ENCODE measurements at places on chromosomes 13 and 19. TPM values are rescaled to one million over a fixed set of nuclear protein-coding genes. Genes with fewer than 3 reads are reported as not detected.

- DNase-seq = no peak
Observed at GRCh38 chr13:35881360-35881759, 249.8 kb downstream of the DCLK1 start.

DNA sequence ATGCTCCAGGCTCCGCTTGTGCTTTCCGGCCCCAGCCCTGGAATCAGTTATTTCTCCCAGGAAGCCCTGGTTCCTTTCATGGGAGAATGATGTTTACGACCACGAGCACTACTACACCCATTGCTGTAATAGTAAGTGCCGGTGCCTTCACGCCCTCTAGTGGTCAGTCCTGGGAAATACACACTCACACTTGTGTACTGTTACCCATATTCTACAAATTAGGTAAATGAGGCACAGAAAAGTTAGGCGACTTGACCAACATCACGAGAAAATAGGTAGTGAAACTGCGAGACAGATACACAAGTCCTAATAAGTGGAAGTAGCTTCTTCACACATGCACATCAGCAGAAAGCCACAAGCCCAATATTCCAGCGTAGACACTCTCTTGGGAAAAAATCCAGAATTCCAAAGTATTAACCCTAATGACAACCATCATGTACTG is 21.7 kb downstream of the CEACAM21 start:
- no peak for DNase-seq

DNA sequence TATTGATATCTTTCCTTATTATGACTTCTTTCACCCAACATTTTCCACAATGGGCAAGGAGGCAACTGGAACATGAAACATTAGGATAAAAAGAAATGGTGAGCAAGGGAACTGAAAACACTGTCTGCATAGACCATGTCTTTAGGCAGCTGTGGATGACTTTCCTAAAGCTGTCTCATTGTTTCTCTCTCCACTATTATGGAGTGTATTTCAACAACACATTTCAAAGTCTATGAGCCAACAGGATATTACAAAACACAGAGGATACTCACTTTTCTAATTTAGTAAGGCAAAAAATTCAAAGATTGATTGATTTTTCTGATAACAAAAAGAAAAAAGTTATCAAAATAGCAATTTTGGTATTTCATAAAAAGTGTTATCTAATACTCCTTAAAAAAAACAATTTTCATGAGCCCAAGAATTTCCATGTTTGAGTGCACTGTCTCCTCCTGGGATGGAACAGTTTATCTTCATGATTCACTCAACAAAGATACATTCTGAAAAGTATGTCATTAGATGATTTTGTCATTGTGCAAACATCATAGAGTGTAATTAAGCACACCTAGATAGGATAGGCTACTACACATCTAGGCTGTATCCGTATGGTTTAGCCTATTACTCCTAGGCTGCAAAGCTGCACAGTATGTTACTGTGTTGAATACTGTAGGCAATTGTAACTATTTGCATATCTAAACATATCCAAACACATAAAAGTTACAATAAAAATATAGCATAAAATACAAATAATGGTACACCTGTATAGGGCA is 1568.4 kb downstream of the SLITRK5 start:
- DNase-seq = no peak

DNA sequence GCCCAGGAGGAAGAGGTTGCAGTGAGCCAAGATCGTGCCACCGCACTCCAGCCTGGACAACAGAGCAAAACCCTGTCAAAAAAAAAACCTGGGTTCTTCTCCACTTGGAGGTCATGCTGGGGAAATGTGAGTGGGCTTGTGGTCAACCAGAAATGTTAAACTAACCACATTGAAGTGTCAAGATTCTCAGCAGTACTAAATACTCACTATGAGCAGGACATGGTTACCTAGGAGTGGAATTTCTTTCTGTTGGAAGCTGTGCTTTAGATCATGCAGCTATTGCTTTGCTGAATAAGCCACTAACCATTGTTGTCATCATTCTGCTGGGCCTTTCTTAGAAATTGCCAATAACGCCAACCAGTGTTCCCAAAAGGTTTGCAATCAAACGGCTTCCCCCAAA is 253.3 kb upstream of the TSHZ3 start:
- no peak for DNase-seq

DNA sequence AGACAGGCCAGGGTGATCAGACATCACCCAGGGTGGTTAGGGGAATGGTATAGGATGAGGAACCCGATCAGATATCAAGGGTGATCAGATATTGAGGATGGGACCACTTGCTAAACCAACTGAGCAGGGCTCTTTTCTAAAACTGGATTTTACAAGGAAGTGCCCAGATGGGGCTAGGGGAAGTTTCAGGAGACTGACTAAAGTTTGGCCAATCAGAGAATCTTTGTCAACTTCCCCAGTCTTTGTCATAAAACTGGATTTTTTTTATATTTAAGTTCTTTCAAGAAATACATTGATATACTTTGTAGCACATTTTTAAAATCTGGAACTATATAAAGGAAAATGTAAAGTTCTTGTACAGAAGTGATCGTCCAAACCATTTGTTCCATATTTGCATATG is 30.5 kb upstream of the DLEU7 start:
- DNase-seq = no peak

GRCh38 chr13:46124967-46125933 is 20.4 kb upstream of the CPB2 start:
- DNase-seq = no peak

- DNase-seq = no peak
Observed at GRCh38 chr13:46992383-46992952, 95.6 kb upstream of the HTR2A start.

DNA sequence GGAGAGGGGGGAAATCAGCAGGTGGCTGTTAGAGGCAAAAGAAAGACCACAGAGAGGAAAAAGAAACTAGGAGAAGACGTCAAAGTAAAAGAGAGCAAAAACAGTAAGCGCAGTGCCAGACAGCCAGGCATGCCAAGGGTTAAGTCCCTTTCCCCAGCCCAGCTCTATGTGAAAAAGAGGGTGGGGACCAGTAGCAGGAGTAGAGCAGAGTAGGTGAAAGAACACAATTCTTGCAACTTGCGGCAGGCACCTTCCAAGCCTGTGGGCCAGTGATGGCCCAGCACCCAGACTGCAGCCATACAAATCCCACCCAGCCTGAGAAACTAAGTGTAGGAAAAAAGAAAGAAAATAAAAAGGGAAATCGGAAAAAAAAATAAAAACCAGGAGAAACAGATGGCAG is 64.2 kb upstream of the ZNF85 start:
- no peak for DNase-seq

GRCh38 chr13:41468631-41469030 is 11.3 kb downstream of the RGCC start:
- no peak for DNase-seq

DNA sequence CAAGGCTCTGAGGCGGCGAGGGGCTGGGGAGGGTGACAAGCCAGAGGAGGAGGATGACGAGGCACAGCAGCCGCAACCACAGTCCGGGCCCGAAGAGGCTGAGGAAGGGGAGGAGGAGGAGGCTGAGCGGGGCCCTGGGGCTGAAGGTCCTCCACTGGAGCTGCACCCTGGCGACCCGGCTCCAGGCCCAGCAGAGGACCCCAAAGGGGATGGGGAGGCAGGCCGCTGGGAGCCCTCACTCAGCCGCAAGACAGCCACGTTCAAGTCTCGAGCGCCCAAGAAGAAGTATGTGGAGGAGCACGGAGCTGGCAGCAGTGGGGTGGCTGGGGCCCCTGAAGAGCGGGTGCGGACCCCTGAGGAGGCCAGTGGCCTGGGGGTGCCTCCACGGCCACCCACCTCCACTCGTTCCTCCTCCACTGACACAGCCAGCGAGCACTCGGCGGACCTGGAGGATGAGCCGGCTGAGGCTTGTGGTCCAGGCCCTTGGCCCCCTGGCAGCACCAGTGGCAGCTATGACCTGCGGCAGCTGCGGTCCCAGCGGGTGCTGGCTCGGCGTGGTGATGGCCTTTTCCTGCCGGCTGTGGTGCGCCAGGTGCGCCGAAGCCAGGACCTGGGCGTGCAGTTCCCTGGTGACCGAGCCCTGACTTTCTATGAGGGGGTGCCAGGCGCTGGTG is 2.9 kb downstream of the CIC start:
- DNase-seq = no peak

- DNase-seq = no peak
Observed at GRCh38 chr13:79442221-79442620, 36.2 kb upstream of the RBM26 start.

- DNase-seq = no peak
Observed at GRCh38 chr13:72652681-72653080, 74.7 kb downstream of the MZT1 start.

DNA sequence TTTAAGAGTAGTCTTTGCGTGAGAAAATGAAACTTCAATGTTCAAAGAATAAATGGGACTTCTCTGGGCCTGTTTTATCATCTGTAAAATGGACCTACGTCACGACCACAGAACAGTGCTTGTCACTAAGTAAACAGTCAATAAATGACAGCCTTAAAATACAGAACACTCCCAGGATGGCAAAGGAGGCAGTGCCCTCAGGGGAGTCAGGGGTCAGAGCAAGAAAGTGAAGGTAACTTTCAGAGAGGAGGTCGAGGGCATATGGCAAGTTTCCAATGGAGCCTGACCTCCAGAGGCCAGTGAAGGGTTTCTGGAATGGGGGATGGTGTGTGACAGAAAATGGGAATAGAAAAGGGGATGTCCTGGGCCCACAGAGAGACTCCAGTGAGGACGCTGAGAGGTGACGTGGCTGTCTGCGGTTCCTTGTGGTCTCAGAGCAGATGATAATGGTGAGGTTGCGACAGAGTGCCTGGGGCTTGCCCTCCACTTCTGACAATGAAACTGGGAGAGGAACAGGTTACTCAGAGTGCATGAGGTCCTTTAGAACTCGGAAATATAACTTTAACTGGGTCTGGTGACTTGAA is 91.8 kb downstream of the UBL3 start:
- no peak for DNase-seq

DNA sequence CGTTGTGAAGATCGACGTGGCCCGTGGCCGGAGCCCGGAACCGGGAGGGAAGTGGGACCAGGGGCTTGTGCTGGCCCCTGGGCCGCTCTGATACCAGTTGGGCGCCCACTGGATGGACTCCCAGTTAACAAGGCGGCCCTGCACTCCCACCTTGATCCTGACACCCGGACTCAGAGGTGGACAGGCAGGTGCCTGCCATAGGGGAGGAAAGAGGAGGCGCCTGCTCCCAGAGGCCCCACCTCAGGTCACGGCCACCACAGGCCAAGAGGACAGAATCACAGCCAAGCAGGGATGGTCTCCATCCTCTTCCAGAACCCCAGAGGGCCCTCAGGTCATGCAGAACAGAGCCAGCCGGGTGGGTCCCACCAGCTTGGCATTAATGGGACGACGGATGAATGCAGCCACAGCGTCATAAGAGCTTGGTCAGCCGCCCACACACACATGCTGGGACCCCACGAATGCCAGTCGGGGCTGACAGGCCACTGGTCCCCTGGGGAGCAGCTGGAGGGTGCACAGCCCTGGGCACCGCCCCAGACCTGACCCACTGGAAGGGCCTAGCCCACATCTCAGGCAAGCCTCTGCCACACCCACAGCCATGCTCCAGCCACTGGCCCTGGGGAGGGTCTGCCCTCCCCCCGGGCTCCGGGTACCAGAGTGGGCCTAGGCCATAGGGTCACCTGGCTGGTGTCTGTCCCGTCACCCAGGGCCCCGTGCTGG is 9.6 kb upstream of the KLF16 start:
- DNase-seq = no peak

GRCh38 chr19:18593367-18594095 is 4.9 kb downstream of the REX1BD start:
- DNase-seq = no peak

DNA sequence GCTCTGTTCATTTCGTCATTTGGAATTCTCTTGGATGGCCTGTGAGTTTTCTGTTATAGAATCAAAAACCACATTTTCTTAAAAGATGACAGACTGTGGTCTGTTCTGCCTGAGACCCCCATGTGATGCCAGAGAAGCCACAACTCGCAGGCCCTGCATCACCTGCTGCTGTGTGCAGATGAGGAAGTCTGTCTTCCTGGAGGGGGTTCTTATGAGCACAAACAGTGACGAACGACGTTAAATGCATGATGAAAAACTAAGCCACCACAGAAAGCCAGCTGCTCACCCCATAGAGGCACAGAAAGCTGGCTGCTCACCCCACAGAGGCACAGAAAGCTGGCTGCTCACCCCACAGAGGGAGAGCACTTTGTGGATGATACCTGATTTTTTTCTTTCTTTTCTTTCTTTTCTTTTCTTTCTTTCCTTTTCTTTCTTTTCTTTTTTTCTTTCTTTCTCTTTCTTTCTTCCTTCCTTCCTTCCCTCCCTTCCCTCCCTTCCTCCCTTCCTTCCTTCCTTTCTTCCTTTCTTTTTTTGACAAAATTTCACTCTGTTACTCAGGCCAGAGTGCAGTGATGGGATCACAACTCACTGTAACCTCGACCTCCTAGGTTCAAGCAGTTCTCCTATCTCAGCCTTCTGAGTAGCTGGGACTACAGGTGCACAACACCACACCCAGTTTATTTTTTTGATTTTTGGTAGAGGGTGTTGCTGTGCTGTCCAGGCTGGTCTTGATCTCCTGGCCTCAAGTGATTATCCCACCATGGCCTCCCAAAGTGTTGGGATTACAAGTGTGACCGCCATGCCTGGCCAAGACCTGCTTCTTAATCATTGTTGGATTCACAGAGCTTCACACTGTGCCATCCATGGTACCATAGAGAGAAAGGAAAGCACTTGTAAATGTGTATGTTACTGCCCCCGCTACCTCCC is 1191.4 kb downstream of the UQCRFS1 start:
- DNase-seq = no peak

- DNase-seq = no peak
Observed at GRCh38 chr19:6532244-6532999, 1.6 kb downstream of the TNFSF9 start.

DNA sequence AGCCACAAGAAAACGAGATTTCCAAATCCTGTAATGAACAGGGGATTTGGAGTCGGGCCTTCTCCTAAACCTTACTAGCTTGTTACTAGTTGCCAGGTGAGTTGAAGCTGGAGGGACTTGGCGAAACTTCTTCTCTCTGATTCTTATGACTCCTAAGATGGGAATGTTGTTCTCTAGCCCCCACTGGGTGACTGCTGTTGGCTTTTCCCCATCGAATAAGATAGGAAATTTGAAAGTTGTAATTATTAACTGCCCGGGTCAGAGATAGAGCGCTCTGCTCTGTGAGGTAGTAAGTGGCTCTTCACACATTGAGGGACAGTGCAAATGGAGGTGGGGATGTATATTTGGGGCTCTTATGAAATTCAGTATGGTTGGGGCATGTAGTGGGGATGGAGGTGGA is 111.2 kb upstream of the MBNL2 start:
- no peak for DNase-seq

GRCh38 chr13:85638815-85639393 is 160.3 kb downstream of the SLITRK6 start:
- peak; percentile 73 for DNase-seq

Gene NTF4
- total RNA-seq = not detected

Gene SPACA4
- total RNA-seq = not detected

Gene F7
- 0.10 TPM for total RNA-seq

Gene LIPE
- 4.4 TPM for total RNA-seq

Gene ZNF221
- 4.4 TPM for total RNA-seq

Gene ARL11
- 0.71 TPM for total RNA-seq

Gene TTC9B
- not detected for total RNA-seq

Gene PNPLA6
- 78.0 TPM for total RNA-seq

Gene NLRP12
- 2.0 TPM for total RNA-seq

Gene CCDC169
- 0.97 TPM for total RNA-seq
